ENCODE measurements at places on chromosomes 3 and 15.

- no peak for DNase-seq
Observed at GRCh38 chr3:149470381-149470780, 4.1 kb upstream of the TM4SF4 start.

GRCh38 chr3:195004512-195005250, 266.3 kb downstream of the XXYLT1 start:
- DNase-seq: no peak

GRCh38 chr3:128470134-128470899, 3.6 kb upstream of the DNAJB8 start:
- DNase-seq: no peak

DNA sequence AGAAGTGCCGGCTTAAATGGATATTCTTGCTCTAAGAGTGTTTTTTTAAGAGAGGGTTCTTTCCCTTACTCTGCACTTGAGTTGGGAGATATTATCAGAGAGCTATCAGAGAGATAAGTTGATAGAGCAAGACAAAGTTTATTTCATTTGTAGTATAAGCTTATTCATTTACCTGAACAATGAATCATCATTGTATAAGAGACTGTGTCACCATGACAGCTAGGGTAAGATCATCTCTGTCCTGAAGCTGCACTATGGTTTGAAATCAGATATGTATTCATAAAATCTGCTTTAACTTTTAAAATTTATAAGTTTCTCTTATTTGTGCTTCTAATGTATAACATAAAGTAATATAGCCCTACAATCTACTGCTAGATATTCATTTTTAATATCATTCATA, 128.1 kb upstream of the ARL6 start:
- DNase-seq: no peak

GRCh38 chr15:71082803-71083202, 32.5 kb upstream of the THSD4 start:
- DNase-seq: no peak

DNA sequence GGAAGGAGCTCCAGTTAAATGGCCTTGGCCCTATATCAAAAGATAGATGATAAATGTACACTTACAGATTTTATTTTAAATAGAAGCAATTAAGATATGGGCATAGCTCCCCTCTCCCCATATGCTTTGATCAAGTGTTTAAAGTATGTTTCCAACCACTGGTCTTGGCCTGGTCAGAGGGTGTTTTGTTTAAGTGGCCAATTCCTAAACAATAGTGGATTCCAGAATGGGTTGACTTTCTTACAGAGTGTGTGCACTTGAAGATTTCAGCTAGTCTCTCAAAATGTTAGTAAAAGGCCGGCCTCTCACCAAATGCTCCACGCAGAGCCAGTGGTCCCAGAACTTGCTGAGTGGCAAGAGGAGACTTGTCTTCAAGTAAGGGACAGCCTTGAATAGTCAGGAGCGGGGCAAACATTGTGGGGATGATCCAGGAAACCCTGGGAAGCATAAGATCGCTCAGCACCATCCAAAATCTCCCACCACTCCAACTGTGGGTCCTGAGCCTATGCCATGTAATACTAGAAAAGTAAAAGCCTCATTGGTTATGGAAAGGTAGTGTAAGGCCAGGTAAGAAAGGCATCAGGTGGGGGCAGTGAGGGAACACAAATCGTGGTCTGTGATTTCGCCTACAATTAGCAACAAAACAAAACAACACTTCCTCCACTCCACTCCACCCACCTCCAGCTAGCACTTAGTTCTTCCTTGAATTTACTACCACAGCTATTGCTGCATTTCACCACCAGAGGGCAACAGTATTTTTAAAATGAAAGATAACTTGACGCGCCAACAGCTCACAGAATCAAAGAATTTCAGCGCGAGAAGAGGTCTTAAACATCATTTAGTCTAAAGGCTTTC, 4.8 kb downstream of the RARRES1 start:
- DNase-seq: peak; percentile 67

DNA sequence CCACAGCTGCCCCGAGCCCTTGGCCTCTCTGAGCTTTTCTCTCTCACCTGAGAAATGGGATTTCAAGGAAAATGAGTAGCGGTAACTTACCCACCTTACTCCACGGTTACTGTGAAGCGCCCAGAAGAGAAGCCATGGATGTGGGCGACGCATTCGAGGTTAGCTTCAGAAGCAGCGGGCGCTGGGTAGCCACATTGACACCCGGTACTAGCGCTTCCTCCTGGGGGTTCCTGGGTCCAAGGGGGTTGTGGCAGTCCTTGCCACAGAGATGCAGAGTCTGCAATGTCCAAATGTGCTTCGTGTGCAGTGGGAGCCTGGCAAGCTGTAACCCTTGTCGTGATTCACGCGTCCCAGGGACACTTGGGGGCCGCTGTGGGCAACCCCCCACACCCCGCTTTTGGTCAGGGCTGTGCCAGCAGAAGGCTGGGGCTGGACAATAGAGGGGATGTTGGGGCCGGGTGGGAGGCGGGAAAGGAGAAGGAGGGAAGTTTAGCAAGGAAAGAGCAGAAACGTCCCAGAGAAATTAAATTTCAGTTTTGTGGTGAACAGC, 41.4 kb upstream of the FURIN start:
- no peak for DNase-seq

Measured in stromal cell of bone marrow (primary cell).